Hematopoietic multipotent progenitor cell treated with erythropoietin and hydrocortisone succinate and interleukin-3 and kit ligand, for 8 days (in vitro differentiated cells): ENCODE measurements at places on chromosomes 2 and 18.

DNA sequence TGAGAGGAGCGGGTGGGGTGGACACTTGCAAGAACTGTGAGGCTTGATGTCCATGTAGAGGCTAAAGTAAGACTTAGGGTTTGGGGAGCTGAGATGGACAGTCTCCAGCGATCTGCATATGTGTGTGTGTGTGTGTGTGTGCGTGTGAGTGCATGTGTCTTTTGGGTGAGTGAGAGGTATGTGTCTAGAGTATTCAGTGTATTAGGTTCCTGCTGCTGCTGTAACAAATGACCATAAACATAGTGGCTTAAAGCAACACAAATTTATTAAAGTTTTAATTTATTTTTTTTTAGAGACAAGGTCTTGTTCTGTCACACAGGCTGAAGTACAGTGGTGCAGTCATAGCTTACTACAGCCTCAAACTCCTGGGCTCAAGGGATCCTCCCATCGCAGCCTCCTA lies 155.4 kb upstream of the SPRED2 start:
- DNase-seq: no peak

- no peak for DNase-seq
These were observed 22.2 kb downstream of the METAP1D start for GRCh38 chr2:172021955-172022354.

DNA sequence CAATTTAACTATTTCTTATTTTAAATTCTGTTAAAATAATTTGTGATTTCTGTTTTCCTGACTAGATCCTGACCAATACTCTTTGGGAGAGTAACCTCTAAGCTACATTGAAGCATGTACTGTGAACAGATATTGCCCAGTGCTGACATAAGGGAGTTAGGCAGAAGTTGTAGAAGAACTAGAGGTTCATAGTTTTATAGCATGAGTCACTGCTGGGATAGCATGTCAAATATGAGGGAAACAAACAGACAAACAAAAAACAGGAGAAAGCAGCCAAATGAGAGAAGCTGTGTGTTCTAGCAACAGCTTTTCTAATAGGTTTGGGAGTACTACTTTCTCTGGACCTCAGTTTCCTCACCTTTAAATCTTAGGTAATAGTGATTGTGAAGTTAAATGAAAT lies 72.4 kb downstream of the CERS6 start:
- no peak for DNase-seq

- DNase-seq: no peak
These were observed 316.0 kb downstream of the SOX11 start for GRCh38 chr2:6008186-6008585.

DNA sequence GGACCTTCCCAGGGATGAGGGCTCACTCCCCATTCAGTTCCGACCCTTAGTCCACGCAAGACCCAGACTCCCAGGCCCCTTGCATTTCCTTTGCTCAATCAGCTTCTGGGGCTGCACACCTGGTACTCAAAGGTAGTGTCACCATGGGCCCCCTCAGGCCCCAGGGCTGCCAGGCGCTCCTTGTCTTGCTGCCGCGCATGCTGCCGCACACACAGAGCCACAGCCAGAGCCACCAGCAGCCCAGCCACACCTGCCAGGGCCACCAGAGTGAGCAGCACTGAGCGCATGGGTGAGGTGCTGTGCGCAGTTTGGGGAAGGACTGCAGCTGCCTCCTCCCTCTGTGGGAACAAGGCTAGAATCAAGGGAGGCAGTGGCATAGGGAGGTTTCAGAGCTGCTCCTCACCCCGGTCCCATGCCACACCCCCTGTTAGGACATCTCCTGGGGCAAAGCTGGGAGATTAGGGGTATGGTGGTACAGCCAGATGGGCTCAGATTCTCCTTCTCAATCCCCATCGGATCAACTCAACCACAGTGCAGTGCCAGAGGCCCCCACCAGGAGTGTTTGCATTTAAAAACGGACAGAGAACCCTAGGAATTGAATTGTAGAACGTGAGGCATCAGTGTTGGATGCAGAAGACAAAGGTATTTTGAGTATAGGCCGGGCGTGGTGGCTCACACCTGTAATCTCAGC lies 11.3 kb downstream of the PTPRN start:
- no peak for DNase-seq

DNA sequence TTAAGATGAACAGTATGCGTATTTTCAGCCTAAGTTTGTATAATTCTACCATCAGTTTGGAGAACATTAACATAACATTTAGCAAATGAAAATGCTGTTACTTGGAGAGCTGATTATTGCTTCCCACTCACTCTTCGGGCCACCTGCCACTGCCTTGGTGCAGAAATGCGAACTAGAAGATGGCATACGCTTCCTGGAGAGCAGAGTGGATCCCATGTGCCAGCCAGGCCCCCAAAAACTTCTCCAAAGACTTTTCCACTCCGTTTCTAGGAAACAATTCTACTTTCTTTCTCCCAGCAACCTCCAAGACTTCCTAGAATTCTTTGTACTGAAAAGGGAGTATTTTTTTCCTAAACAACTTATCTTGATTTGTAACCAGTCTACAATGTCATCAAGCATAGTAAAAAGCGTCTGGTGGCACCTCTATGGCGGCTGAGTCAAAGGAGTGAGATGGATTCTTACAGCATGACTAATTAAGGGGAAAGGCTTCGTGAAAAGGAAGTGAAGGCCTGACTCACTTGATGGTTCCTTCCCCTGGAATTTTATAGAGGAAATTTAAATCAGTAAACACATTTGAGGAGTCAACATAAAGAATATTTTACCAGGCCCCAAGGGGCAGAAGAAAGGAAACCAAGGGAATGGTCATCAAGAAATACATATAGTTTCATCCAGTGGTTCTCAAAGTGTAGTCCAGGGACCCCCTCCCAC lies 36.6 kb downstream of the FEZ2 start:
- DNase-seq: no peak

GRCh38 chr2:71156573-71156972 lies 26.1 kb downstream of the MPHOSPH10 start:
- DNase-seq: no peak

- DNase-seq: peak; percentile 89
These were observed 46.0 kb downstream of the LRRFIP1 start for GRCh38 chr2:237673130-237674001.

DNA sequence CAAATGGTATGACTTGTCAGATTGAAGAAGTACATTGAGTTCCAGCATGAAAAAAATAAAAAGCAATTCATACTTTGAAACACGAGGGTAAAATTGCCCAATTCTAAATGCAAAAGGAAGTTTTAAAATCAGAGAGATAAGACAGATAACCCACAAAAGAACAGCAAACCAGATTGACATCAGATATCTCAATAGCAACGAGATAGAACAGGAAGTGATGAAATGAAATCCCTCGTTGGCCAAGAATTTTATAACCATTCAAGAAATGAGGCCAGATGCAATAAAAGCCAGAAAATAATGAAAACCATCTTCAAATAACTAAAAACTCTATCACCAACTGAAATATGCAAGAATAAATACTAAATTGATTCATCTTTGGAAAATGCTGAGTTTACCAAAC lies 172.8 kb downstream of the CD226 start:
- DNase-seq: no peak

- no peak for DNase-seq
These were observed 57.5 kb upstream of the GREB1L start for GRCh38 chr18:21184396-21184996.
